Stimulated activated CD4-positive, alpha-beta T cell treated with anti-CD3 and anti-CD28 coated beads, Interleukin-12 subunit alpha, Interleukin-12 subunit beta, amount 100 ng/mL, for 48 hours (primary cell): ENCODE measurements at places on chromosomes 2 and 18.

GRCh38 chr2:96065381-96065930 is 30.7 kb upstream of the GPAT2 start:
- no peak for DNase-seq

GRCh38 chr18:74477771-74478170 is 18.4 kb upstream of the CNDP2 start:
- DNase-seq = no peak

DNA sequence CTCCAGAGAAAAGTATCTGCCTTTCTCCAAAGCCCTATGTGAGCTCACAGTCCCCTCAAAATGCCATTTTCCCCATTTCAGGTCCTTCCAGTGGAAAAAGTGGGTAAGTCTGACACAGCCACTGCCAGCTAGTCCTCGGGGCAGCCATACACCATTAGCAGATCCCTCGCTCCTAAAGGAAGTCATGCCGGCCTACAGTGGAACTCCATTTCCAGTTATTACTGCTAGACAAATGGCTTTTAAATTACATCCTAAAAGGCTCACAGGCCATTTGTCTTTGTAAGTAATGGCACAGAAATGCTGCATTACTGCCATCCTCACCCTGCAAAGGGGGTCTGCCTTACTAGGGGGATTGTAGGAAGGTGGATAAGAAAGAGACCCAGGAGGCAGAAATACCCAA is 259.4 kb upstream of the SIX2 start:
- no peak for DNase-seq

DNA sequence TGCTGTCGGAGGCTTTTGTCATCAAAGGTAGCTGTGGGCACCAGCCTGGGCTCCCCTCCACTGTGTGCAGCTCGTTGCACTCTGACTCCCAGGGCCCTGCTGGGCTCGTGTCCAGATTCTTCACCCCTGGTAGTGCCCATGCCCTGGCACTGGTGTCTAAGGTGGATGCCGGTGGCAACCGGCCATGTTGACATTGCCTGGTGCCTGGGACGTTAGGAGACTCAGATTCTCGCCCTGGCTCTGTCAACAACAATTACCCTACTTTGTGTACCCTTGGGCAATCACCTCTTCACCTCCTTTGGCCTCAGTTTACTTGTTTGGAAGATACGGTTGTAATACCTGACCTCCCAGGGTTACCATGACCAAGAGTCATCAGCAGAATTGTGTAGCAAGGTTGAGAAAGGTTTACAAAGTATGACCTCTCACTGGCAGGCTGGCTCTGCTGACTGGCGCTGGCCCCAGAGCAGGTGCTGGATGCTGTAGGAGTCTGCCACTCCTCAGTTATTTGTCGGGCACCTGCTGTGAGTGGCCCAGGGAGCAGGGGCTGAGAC is 41.5 kb upstream of the MCFD2 start:
- no peak for DNase-seq

- DNase-seq = no peak
Observed at GRCh38 chr2:171531291-171531690, 9.0 kb downstream of the CYBRD1 start.

- DNase-seq = no peak
Observed at GRCh38 chr18:79519751-79520477, 124.2 kb downstream of the NFATC1 start.

GRCh38 chr2:234329202-234329960 is 167.5 kb downstream of the ARL4C start:
- DNase-seq = no peak

DNA sequence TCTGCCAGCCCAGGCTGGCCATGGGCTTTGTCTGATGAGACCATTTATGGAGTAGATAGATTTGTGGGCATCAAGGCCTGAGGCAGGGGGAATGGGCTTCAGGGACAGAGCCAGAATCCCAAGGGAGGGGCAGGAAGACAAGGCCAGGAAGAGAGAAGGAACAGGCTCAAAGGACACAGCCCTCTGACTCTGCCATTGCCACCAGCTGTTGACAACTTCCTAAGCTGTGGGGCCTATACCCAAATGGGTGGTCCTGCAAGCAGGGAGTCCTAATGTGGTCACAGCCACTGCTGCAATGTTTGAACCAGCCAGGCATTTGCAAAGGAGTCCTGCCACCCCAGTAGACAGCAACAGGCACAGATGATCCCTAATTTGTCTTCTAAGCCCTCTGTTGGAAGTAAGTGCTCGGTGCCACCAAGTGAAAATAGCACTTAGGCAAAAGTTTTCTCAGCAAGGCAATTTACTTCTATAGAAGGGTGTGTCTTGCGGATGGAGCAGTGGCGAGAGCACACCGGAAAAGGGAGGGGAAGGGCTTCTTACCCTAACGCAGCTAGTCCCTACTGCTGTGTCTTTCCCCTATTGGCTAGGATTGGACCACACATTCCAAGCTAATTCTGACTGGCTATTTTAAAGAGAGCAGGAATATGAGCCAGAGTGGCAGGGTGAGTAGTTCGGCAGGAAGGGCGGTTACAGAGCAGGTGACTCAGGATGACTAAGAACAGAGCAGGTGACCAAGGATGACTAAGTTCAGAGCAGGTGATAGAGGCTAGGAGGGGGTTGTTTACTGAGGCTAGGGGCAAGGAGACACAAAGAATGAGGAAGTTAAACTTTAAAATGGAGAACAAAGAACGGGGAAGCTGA is 47.2 kb downstream of the C1QL2 start:
- DNase-seq = no peak

DNA sequence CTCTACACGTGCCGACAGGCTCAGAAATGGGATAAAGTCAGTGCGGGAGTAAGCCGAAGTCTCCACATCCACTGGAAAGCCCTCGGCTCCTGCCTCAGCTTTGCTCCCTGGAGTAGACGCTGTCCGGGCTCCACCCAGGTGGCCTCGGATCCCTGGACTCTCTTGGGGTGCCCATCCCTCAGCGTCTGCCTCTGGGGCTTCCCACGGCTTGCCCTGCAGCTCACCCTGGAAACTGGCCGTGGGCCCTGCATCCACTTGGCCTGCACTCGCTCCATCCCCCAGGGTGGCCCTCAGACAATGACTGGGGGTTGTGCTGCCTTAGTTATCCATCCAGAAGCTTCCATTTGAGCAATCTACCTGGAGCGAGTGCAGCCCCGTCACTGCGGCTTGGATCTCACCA is 36.2 kb upstream of the TAF1B start:
- DNase-seq = no peak

DNA sequence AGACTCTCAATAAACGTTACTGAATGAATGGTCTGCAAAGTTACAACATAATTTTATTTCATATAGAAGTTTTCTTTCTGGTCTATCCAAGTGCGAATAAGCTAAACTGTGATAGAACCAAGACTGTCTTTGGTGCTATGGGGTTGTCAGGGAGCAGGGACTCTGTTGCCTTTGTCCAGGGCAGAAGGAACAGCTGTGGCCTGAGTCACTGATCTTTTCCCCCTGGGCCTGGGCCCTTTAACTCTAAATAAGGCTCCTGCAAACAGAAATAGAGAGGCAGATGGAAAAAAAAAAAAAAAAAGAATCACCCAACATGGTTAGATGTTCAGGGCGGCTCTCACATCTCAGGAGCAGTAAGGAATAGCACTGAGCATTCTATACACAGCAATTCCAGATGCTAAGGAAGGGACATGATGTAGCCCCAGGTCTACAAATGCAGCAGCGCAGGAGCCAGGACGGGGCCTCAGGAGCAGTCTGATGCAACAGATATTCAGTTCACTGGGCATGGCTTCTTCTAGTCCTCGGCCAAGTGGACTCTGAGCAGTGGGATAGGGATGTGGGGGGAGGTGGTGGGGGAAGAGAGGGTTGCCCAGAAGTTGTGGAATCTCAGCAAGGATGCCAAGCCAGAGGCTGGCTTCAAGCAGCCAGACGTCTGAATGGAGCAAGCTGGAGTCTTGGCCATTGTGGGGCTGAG is 247.1 kb upstream of the SIX2 start:
- DNase-seq = no peak

DNA sequence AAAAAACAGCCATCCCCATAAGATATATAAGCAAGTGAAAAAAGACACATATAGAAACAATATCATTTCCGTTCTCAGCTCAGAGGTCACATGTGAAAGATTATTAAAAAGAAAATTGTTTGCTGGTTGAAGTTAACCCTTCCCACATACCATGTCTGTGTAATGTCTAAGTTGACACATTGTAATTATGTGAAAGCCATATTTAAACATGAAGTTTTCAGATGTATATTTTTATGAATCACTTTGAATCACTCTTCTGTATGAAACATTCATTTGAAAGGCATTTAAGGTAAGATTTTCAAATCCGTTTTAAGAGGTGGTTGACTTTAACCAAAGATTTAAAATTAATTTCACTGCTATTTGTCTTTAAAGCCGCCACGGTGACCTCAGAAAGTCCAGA is 441.9 kb downstream of the RND3 start:
- no peak for DNase-seq

- DNase-seq = no peak
Observed at GRCh38 chr2:203021991-203022390, 7.3 kb downstream of the NBEAL1 start.

GRCh38 chr2:44929735-44930273 is 11.7 kb upstream of the SIX3 start:
- DNase-seq = no peak

- DNase-seq = peak; percentile 32
Observed at GRCh38 chr2:48114256-48114655, 208.0 kb upstream of the FBXO11 start.

- DNase-seq = no peak
Observed at GRCh38 chr2:47274054-47274782, 119.1 kb upstream of the STPG4 start.

DNA sequence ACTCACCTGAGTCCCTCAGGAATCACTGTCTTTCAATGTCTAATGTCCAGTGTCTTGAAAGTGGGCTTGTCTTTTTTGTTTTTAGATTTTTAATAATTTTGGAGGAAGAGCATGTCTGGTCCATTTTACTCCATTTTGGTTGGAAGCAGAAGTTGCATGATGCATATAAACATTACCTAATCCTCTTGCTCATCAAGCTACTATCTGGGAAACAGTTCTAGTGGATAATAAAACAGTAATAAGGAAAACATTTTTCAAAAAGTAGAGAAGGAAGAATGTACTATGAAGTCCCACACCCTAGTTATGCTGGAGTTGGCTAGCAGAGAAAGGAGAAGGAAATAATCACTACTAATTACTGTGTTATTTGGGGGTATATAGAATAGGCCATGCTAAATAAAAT is 263.7 kb downstream of the ETAA1 start:
- DNase-seq = no peak

GRCh38 chr2:10285556-10286198 is 17.0 kb upstream of the HPCAL1 start:
- no peak for DNase-seq

GRCh38 chr2:126934809-126935208 is 36.1 kb downstream of the TEX51 start:
- no peak for DNase-seq

GRCh38 chr2:134073023-134073422 is 180.8 kb upstream of the MGAT5 start:
- no peak for DNase-seq

DNA sequence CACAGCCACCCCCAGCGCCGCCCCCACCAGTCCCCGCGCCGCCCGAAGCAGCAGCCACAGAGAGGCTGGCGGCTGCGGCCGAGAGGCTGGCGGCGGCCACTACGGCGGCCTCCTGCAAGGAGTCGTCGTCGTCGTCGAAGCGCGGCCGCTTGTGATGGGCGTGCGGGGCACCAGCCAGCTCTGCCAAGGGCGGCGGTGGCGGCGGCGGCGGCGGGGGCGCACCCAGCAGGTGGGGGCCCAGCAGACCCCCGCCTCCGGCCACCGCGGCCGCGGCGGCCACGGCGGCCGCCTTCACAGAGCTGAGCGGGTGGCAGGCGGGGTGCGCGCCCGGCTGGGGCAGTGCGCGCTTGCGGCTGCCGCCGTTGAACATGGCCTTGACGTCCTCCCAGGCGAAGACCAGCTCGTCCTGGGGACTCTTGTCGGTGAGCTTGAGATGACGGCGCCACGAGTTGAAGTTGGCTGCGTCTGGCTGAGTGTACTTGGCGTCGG is 3.3 kb downstream of the SKOR2 start:
- DNase-seq = no peak

DNA sequence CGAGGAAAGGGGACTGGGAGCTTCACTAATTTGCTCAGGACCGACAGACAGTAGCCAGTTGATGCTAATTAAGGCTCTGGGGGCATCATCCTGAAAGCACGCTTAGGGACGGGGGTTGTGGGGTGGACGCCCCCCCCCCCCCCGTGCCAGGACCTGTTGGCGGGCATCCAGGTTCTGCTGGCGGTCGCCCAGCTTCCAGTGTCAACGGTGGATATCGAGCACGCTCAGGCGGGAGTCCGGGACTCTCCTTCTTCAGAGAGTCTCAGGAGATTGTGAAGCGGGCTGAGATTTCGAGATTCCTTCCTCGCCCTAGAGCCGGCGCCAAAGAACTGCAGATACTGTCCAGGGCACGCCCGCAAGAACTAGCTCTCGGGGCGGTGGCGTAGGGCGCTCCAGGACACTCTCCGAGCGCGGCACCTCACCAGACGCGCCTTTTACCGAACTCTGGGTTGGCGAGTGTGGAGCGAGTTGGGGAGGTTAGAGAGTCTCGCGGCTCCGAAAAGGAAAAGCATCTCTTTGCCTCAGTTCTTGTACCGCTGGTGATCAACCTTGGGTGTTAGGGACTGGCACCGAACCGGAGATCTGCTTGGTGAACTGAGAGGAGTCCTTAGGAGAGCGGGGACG is 5.6 kb downstream of the RAX start:
- DNase-seq = no peak

GRCh38 chr2:45886171-45886663 is 234.7 kb downstream of the PRKCE start:
- no peak for DNase-seq

DNA sequence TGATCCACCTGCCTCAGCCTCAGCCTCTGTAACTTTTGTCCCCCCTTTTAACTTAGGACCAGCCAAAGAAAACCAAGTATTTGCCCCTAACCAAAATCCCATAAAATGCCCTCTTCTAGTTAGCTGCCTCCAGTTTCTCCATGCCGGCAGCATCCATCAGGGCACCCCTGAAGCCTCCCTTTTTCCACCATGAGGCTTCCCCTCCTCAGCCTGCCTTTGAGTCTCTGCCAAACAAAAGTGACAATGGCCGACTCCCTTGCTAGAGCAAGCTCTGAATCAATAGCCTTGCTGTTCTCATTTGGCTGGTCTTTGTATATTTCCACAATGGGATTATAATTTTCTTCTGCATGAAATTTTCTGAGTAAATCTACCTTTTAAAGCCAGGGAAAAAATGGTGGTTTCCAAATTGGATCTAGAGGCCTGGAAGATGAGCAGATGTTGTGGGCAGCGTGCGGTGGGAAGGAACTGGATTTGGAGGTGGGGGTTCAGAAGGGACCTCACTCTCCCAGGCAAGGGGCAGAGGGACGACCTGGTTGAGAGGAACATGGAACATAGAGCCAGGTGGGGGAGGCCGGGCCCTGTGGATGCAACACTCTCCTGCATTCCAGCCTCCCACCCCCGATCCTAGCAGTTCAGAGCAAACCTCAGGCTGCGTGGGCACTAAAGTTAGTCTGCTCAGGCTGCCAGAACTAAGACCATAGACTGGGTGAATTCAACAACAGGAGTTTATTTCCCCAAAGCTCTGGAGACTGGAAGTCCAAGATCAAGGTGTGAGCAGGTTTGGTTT is 80.6 kb downstream of the HS6ST1 start:
- no peak for DNase-seq

DNA sequence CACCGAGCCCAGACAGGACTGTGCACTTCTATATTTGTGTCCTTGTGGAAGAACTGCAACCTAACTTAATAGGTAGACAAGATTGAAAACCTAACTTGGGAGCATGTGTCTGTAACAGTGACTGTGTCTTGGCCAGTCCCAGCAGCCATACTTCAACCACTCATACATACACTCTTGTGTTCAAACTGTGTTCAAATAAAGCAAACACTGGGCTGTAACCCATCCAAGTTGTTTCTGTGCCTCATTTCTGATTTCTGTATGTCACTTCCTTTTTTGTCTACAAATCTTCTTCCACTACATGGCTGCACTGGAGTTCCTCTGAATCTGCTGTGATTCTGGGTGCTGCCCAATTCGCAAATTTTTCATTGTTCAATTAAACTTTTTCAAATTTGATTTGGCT is 31.0 kb downstream of the MSGN1 start:
- DNase-seq = no peak
